Upper lobe of right lung (tissue), 1 donor: ENCODE measurements at places on chromosomes 6 and 20. TPM values are rescaled to one million over a fixed set of nuclear protein-coding genes. Genes with fewer than 3 reads are reported as not detected.

GRCh38 chr6:37794825-37795224, 24.7 kb upstream of the ZFAND3 start:
- no peak for DNase-seq

GRCh38 chr6:137871291-137871690, 4.2 kb downstream of the TNFAIP3 start:
- no peak for DNase-seq

- no peak for DNase-seq
These were observed 994.6 kb upstream of the ADGRB3 start for GRCh38 chr6:67640484-67640883.

DNA sequence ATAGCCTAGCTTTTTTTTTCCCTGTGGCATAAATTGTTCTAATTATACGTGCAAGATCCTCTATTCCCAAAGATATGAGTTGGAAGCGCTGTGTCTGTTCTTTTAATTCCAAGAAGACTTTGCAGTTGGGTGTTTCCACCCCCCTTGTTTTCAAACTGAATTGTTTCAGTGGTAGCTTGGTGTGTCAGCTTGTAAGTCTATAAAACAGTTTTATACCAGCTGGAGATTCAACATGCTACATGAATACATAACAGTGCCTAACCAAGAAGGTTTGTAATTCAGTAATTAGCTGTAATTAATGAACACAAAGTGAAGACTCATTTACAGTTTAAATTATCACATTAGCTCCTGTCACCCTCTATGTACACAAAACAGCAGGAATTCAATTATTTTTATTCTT, 154.0 kb downstream of the ZNF217 start:
- no peak for DNase-seq

DNA sequence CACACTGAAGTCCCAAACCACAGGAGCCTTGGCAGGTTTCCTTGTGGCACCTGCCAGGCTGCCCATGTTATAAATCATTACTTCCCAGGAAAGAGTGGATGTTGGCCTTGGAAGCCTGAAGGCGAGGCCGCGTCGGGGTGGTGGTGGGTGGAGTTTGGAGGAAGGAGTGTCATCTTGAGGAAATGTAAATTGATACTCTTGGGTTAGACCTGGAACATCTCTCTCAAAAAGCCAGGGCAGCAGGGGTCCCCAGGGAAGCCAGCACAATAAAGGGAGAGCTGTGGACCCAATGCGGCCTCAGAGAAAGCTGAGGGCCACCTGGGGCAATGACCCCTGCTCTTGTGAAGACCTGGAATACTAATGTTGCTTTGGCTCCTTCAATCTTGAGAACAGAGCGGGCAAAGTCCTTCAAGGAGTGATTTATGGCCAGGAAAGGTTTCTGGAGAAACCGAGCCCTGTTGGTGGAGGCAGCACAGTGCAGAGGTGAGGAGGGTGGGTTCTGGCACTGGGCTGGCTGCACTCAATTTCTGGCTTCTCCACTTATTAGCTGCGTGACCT, 26.3 kb upstream of the TRAF3IP2 start:
- no peak for DNase-seq

DNA sequence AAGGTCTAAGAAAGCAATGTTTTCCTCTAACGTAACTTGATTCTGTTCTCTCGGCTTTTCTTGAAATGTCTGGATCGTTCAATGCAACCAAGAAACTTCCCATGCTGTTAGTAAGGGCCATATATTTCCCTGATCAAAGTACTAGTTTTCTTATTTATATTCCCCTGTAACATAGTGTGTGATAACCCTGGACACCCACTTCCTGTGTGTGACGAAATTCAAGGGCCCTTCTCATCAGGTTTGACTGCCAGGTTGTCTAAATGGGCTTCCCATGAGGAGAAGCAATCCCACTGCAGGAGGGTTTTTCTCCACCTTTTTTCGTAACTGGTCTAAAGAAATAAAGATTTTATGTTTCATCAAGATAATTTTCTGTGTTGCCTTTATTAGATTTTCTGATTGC, 102.6 kb upstream of the RPS6KA2 start:
- DNase-seq = no peak

The SLC22A2 gene
- total RNA-seq = not detected

The ACTL10 gene
- 1.3 TPM for total RNA-seq

DNA sequence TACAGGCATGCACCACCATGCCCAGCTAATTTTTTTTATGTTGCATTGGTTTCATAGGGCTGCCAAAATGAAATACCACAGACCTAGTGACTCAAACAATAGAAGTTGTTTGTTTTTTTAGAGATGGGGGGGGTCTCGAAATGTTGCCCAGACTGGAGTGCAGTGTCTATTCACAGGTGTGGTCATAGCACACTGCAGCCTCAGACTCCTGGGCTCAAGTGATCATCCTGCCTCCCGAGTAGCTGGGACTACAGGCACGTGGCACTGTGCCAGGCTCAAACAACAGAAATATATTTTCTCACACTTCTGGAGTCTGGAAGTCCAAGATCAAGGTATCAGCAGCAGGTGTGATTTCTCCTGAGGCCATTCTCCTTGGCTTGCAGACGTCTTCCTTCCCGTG, 6.6 kb upstream of the SLC16A10 start:
- no peak for DNase-seq

The NUDT3 gene
- 29.1 TPM for total RNA-seq
